ENCODE measurements at places on chromosomes 6 and 20.

DNA sequence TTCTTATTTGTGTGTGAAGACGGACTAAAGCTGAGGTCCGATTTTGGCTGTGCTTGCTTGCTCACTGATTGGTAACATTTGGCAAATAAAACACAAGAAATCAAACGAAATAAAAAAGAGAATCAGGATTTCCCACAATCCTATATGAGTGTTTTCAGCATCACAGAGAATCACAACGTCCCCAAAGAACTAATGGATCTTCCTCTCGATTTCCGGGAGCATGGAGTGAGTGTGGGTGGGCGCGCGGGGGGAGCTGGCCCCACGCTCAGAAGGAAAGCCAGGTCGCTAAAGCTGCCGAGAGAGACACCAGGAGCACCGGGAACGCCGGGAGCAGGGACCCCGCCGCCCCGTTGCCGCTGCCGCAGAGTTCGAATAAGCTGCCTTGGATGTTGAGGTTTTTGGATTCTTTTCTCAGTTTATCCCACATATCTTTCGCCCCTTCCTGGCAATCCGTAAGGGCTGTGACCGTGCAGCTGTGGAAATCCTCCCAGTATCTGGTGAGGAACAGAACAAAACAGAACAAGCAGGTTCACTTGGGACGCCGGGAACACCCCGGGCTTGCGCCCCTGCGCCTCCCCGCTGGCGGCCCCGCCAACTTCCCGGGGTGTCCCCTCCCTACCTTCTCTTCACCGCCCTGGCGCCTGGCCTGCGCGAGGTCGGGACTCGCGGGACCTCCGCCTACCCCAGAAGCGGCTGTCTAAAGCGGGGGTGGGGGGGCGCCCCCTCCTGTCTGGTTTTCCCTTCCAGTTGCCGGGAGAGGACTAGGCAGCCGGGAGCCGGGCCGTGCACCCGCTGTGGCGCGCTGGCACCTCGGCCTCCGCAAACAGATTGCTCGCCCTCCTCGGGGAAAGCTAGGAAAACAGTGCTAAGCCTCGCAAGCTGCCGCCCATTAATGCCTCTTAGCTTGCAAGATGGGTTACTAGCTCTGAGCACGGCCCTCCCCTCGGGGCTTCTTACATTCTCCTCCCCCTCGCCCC lies 7.7 kb downstream of the NRN1 start:
- no peak for DNase-seq

GRCh38 chr20:2871111-2871465 lies 2.2 kb upstream of the PTPRA start:
- no peak for DNase-seq

DNA sequence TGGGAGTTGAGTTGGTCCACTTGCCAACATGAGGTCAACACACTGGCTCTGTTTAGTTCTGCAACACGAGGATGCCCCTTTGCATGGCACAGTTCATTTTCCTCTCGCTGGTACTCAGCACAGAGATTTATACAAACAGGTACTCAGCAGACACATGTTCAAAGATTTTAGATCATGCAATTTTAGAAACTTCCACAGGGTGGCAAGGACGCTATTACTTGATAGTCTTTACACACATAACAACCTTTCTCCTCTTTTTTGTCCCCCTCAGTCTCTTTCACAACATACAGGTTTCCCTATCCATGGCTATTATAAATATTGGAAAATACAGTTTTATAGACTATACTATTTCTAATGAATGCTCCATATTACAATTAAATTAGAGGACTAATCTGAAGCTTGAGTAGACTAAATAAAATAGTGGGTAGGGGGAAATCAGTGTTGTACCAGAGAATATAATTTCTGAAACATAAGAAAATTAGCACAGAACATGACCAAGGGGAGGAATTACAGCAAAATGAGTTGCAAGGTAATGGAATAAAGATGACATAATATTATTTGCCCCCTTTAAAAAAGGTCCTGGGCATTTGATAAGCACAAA lies 331.8 kb upstream of the BTBD3 start:
- no peak for DNase-seq

DNA sequence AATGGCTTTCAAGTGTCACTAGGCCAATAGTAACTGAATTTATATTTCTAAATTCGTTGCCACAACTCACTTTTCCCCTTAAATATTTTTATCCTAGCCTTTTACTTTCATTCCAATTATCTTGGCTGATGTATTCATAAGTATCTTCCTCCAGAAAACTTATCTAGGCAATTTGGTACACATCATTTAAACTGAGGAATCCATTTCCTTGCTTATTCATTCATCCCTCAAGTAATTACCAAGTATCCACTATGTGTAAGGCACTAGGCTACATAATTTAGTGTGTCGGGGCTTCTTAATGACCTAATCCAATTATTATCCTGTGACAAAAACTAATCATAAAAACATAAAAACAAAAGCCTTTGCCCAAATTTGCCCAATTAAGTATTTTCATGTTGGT lies 258.3 kb upstream of the TCF21 start:
- DNase-seq = no peak

- DNase-seq = no peak
Observed at GRCh38 chr6:170080828-170081371, 210.0 kb downstream of the DLL1 start.

GRCh38 chr20:13341737-13342393 lies 120.8 kb downstream of the ISM1 start:
- DNase-seq = no peak

GRCh38 chr6:87729965-87730719 lies 28.1 kb upstream of the AKIRIN2 start:
- no peak for DNase-seq

GRCh38 chr6:148944608-148945007 lies 197.8 kb downstream of the UST start:
- no peak for DNase-seq

Data from iPS DF 19.7 (cell line).